HS-27A (cell line): ENCODE measurements at places on chromosomes 4 and X.
A peak's percentile ranks its signal among the peaks of the same experiment; 100 is the strongest.

DNA sequence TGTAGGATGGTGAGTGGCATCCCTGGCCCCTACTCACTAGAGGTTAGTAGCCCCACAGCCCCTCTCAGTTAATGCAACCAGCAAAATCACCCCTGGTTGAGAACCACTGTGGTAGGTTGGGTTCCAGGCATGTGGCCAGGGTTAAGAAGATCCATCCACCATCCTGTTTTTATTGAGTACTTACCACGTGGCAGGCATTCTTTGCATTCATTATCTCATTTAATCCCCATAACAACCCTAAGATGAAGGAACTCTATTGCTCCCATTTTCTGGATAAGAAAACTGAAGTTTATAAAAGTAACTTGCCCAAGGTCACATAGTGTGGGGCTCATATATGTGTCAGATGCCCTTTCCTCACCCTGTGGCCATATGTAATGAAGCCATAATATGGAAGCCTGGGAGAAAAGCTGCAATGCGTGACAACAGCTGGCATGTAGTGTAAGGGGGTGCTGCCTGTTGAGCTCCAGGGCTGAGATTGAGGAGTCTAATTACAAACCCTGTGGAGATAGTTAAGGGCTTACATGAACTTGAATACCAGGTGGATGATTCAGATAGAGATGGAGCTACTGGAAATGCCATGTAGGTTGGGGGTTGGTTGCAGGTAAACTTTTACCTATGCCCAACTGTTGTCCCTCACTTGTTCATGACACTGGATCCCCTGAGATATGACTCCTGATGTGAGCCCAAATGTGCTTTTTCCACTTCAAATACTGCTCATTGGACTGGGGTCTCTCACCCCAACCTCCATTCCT is 100.2 kb upstream of the PGRMC2 start:
- DNase-seq, result no peak

- DNase-seq, result no peak
These were observed 999.1 kb downstream of the STPG2 start for GRCh38 chr4:97144199-97144598.

- DNase-seq, result no peak
These were observed 141.7 kb downstream of the PAPSS1 start for GRCh38 chr4:107578321-107578720.

GRCh38 chrX:153926858-153927671 is 1.0 kb upstream of the ARHGAP4 start:
- no peak for DNase-seq

- DNase-seq, result no peak
These were observed 195.0 kb upstream of the CLNK start for GRCh38 chr4:10879411-10880110.

GRCh38 chr4:38982361-38983095 is 49.7 kb downstream of the TMEM156 start:
- no peak for DNase-seq

- peak; percentile 34 for DNase-seq
These were observed 829 bp downstream of the ELOVL6 start for GRCh38 chr4:110197529-110198042.

DNA sequence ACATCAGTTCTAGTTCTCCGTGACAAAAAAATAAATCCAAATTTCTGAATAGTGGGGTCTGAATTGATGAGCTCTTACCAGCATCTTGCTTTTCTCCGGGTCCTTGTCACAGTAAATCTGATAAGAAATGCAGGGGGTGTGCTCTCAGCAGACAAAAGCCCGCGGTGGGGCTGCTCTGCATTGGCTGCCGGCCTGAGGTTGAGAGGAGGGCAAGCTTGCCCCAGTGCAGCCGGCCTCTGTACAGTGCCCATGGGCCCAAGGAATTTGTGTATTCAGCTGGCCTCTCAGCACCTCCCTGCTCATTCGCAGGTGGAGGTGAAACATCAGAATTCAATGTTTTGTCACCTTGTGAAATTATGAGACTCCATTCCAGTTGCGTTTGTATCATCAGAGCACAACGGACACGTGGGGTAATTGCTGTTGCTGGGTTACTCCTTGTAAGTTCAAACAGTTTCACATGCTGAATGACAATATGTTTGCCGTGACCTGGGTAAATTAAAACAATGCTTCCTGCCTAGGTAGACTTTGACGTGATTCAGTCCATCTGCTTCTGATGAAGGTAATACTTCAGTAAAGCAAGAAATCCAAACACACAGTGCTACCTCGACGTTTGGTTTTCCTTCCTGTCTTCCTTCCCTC is 596.4 kb downstream of the MID1IP1 start:
- DNase-seq, result no peak

- DNase-seq, result no peak
These were observed 27.2 kb upstream of the FMR1NB start for GRCh38 chrX:147953976-147954375.

- DNase-seq, result no peak
These were observed 70.8 kb upstream of the HHIP start for GRCh38 chr4:144575181-144575580.

- no peak for DNase-seq
These were observed 216.1 kb upstream of the PSAPL1 start for GRCh38 chr4:7650606-7651385.

- no peak for DNase-seq
These were observed 23.7 kb upstream of the FAM47B start for GRCh38 chrX:34918856-34919255.

DNA sequence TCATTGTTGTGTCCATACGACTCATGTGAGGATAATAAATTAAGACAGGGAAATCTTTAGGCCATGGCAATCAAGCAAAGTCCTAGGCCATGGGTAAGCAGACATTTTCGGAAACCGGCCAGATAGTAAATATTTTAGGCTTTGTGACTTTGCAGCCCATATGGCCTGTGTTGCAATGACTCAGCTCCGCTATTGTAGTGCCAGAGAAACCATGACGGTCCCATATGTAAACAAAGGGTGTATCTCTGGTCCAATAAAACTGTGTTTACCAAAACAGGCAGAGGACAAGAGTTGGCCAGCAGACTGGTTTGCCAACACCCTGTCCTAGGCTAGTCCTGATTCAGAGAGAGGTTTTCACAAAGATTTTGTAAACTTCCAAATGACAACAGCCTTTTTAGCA is 5.0 kb downstream of the FAM114A1 start:
- DNase-seq, result no peak

GRCh38 chr4:175635546-175635945 is 176.5 kb downstream of the GPM6A start:
- DNase-seq, result no peak

- no peak for DNase-seq
These were observed 58.7 kb upstream of the EMCN start for GRCh38 chr4:100576570-100576969.

DNA sequence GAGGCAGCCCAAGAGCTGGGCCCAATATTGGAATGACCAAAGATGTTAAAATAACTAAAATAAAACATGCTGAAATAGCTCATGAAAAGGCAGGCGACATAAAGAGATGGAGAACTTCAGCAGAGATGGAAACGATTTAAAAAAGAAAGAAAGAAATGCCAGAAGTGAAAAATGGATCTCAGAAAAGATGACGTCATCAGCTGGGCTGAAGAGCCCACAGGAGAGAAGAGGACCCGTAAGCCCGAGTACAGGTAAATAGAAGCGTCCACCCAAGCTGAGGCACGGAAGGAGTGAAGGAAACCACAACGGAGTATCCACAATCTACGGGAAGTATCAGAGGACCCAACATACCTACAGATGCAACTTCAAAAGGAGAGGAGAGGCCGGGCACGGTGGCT is 112.8 kb downstream of the AFAP1 start:
- DNase-seq, result no peak

- DNase-seq, result no peak
These were observed 30.9 kb upstream of the ELOVL6 start for GRCh38 chr4:110229266-110229665.

DNA sequence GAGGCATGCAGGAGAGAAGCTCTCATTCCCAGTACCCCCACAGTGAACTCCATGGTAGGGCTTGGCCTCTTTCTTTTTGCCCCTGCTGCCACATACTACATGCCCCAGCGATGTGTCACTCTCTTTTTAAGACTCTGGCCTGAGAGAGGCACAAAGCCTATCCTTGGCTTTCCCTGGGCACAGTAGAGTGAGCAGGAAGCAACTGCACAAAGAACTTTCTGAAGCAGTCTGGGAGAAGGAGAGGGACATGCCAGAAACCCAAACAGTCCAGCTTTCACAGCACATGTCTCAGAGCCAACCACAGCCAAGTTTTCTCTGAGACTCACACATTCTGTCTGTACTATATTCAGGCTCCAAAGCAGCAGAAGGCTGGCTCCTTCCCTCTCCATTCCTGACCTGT is 7.9 kb upstream of the NALF2 start:
- no peak for DNase-seq

GRCh38 chr4:73816814-73817213 is 19.7 kb upstream of the CXCL6 start:
- peak; percentile 34 for DNase-seq

GRCh38 chr4:23937173-23937572 is 47.3 kb upstream of the PPARGC1A start:
- DNase-seq, result no peak

DNA sequence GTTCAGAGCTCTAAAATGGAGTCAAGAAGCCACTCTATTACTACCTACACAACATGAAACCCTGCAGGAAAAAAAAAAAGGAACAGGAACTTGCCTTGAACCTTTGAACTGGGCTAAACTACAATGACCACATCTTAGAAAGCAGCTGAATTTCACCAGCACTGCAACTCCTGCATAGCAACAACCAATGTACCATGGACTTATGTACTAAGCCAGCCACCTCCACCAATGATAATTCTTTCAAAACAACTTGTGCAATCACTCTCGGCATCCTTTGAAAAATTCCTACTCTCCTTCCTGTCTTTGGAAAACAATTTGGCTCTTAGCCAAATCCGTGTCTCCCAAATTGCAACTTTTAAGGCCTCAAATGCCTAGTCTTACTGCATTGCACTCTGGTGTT is 26.8 kb upstream of the FMR1 start:
- no peak for DNase-seq

DNA sequence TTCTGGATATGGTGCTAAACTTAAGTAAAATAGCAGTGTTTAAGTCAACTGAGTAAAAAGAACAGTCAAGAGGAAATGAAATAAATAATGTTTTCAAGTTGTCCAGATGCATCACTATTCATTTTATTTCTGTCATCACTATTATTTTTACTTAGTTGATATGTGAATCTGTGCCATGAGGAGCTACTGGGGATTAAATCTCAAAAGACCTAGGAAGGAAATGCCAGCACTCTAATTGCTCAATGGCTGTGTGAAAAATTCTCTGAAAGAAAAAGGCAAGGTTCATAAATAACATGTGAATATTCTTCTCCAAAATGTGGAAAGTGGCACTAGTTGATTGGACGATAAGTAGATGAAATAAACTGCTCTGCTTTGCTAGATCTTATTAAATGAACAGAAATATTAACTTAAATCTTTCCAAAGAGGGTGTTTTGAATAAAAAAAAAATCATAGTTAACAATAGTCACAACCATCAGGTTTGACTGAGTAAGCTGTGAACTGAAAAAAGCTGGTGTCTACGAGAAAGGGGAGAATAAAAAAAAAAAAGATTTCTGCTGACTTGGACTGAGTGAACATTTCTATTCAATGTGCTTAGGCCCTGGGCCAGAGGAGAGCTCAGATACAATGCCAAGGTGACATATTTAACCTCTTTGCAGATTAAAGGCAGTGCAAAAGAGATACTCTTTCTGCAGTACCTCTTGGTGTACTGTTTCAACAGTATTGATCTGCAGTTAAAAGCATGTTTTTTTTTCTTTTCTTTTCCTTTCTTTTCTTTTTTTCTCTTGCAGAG is 1.6 kb downstream of the SPARCL1 start:
- DNase-seq, result no peak

DNA sequence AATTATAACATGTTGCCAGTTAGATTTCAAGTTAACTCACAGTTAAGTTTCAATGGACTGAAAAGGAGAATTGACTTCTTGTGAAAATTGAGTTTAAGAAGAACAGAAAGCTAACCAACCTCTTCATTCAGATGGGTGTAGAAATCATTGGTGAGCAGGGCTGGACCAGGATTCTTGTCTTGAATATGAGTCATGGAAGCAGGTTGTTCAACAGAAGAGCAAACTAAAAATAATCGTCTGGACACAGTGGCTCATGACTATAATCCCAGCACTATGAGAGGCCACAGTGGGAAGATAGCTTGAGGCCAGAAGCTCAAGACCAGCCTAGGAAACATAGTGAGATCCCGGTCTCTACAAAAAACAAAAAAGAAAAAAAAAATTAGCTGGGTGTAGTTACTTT is 98.2 kb downstream of the ARSJ start:
- no peak for DNase-seq

DNA sequence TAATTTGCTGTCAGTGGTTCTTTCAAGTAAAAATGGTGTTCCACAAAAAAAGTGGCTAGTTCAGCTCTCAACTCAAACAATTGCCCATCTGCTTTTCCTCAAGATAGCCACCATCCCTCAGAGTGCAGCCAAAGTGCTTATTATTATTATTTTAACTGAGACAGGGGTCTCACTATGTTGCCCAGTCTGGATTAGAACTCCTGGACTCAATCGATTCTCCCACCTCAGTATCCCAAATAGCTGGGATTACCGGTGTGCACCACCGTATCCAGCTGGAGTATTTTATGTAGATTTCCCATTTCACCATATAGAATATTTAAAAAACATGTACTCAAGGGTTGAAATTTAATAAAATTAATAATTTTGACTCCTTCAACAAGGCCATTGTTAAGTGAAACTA is 62.1 kb upstream of the USP9X start:
- no peak for DNase-seq

DNA sequence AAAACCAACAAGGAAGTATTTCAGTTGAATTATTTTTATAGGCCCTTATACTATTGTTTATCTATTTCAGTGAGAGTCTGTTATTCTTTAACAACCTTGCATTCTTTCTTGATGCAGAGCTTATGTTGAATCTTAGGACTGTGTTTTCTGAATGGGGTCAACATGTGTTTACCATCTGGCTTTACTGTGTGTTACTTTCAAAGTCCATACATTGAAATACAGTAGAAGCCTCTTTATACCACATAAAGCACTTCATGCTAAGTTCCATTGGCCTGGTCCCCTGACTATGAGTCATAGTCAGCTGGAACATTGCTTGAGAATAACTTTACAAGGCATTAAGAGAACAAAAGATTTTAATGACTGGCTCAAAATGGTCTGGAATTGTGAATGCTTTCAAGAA is 152.6 kb downstream of the GASK1B start:
- peak; percentile 75 for DNase-seq

- no peak for DNase-seq
These were observed 41.5 kb upstream of the ANKRD50 start for GRCh38 chr4:124753941-124754581.

GRCh38 chrX:95585321-95585720 is 1099.3 kb upstream of the DIAPH2 start:
- DNase-seq, result no peak
